ENCODE measurements at places on chromosomes 1 and 21.

DNA sequence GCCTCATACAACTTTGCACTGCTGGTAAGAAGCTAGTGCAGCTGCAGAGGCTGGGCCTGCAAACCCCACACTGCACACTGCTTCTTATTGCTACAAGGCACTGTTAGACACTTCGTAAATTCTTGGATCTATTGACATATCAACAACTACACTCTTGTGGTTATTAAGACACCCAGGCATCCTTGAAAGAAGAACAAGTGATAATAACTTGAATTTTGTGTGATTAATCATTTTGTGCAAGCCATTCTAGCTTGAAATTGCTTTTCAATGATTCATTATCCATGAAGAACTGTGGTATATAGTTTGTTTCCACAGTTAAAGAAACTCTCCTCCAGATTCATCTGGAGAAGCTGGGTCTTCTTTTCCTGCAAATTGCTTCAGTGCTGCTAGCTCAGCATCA is 33.7 kb upstream of the IFI44L start:
- DNase-seq: no peak

- DNase-seq: no peak
These were observed 168.2 kb downstream of the TRABD2B start for GRCh38 chr1:47828978-47829377.

DNA sequence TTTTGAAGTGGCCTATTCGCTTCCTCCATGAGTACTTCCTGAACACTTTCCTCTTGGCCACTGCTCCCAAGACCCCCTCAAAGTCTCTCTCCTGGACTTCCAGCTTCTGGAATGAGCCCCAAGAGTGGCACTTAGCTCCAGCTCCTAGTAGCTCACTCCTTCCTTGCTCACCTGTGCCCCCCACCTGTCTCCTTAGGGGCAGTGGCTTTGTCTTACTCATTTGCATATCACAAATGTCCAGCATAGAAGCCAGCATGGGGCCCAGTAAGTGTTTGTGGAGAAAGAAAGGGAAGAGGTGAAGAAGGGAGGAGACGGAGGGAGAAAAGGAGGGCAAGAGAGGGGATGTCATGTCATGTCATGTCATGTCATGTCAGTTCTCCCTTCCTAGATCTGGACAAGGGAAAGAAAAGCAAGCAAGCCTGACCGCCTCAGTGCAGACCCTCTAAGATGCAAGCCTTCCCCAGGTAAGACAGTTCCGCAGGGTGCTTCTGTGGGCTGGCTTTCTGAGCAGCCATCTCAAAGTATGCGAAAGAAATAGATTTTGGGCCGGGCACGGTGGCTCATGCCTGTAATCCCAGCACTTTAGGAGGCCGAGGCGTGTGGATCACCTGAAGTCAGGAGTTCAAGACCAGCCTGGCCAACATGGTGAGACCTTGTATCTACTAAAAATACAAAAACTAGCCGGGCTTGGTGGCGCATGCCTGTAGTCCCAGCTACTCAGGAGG is 6.9 kb upstream of the MX1 start:
- DNase-seq: no peak

- no peak for DNase-seq
These were observed 7.5 kb downstream of the MRAP start for GRCh38 chr21:32306021-32306780.

GRCh38 chr1:84972377-84972987 is 24.4 kb downstream of the MCOLN2 start:
- DNase-seq: no peak

DNA sequence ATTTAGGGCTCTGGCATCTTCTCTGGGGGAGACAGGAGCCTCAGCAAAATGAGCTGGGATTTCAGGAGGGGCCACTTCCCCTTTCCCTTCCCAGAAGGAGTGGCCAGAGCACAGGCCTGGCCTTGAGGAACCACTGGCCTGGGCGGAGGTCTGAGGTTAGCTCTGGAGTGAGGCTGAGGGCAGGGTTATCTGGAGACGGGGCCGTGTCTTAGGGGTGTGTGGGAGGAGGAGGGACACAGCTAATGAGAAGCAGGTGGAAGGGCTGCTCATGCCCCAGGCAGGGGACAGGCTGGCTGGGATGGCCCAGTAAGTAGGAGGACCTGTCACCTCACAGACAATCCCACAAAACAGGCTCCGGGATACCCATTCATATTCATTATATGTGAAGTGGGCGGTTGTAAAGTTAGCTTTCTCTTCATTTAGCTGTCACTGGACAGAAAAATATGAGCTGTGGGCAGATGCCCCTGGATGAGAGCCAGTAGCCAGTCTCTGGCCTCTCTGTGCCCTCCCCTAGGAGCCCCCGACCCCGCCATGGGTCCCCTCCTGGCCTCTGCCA is 12.4 kb downstream of the ALX3 start:
- DNase-seq: no peak

GRCh38 chr1:244272471-244273261 is 179.0 kb downstream of the ADSS2 start:
- peak; percentile 73 for DNase-seq

DNA sequence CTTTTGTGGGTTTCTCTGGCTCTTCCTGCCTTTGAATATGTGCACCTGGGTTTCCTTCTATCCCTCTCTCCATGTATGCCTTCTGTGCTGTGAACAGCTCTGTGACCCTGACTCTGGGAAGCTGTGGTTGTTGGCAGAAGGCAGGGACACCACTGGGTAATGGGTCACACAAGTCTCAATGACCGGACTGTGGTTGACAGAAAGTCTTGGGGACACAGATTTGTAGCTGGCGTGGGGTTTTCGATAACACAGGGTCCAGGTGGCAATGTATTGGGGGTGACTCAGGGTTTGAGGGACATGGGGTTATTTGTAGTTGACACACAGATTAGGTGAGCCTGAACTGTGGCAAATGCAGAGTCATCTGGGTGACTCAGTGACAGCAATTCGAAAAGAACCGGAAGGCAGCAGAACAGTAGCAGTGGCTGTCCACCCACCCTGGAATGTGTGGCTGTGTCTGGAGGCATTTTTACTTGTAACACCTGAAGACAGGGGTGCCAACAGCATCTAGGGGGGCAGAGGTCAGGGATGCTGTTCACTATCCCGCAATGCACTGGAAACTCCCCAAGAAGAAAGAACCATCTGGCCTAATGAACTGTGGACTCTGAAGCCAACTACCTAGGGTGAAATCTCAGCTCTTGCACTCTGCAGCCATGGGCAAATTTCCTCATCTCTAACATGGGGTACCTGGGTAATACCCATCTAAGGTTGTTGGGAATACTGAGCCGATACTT is 13.0 kb upstream of the SLC6A9 start:
- DNase-seq: no peak

DNA sequence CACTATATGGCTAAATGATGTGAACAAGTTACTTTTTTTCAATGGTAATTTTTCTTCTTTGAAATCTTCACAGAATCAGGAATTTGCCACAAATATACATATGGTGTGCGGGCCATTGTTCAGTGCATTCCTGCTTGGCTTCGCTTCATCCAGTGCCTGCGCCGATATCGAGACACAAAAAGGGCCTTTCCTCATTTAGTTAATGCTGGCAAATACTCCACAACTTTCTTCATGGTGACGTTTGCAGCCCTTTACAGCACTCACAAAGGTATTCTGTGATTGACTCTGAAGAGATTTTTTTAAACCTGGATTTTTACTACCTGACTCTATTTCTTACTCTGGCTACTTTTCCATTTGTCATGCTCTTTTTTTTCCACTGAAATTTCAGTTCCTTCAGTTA is 76.2 kb upstream of the KIAA1614 start:
- DNase-seq: no peak
